Skeletal muscle tissue (tissue), 5 donors: ENCODE measurements at places on chromosomes 12 and 14. TPM values are rescaled to one million over a fixed set of nuclear protein-coding genes. Genes with fewer than 3 reads are reported as not detected.

CLEC4C gene
- not detected for total RNA-seq

TAS2R13 gene
- total RNA-seq, result 4.2 TPM

NGB gene
- total RNA-seq, result not detected

NKX2-1 gene
- not detected for total RNA-seq

AMHR2 gene
- total RNA-seq, result not detected

SLC38A4 gene
- total RNA-seq, result 4.7 TPM

ACOT4 gene
- 0.52 TPM for total RNA-seq
